ENCODE measurements at places on chromosomes 6 and 20.

- DNase-seq: no peak
Observed at GRCh38 chr6:116543149-116543548, 2.3 kb downstream of the TRAPPC3L start.

DNA sequence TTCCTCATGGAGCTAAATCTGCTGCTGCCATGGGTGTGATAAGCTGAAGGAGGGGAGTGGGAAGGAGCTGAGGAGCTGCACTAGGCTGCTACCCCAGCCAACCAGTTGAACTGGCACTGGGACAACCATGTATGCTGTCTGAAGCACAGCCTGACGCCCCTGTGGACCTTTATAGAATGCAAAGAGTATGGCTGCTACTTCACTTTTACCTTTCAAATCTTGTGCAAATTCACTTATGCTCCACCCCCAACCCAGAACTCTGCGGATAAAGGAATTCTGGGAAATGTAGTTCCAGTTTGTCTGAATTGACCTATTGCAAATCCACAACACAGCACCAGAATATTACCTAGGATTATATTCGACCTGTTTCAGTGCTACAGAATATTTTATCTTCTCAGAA lies 217.4 kb upstream of the SLC35B3 start:
- no peak for DNase-seq

DNA sequence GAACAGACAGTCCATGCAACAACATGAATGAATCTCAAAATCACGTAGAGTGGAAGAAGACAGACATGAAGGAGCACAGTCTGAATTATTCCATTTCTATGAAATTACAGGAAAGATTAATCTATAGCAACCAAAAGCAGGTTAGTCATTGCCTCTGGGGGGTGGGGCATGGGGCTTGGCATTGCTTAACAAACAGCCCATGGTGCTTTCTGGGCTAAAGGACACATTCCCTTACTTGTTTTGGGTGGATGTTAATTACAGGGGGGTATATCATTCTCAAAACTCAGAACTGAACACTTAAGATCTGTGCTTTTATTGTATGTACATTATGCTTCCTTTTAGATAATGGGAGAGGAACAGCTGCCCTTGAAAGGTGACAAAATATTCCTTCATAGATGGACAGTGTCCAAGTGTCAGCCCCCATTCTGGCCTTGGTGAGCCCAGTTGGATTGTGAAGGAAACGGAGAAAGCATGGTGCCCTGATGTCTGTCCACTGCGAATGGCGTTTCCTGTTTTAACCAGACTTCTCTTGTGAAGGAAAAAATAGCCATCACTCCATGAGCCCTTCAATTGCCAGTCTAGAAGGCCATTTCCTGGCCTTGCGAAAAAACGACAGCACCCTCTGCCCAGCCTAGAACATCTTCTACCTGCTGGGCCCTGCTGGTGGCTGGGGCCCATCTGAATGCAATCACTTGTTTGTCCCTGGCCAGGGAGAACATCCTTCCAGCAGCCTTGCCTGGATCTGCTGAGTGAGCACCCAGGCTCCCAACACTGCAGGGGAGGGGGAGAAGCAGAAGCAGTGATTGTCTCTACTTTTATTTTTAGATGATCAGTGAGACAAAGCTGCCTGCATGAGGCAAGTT lies 179.7 kb downstream of the BCAS1 start:
- no peak for DNase-seq

GRCh38 chr6:21893793-21894192 lies 300.2 kb downstream of the SOX4 start:
- DNase-seq: no peak

DNA sequence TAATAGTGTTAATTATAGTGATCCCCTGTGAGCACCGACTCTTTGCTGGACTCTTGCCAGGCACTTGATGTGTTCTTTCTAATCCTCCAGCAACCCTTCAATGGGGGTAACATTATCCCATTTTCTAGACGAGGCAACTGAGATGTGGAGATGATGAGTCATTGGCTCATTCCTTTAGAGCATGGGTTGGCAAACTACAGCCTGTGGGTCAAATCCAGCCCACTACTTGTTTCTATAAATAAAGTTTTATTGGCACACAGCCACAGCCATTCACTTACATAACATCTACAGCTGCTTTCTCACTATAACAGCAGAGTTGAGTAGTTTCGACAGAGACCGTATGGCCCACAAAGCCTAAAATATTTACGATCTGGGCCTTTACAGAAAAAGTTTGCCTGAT lies 249.5 kb upstream of the KCNG1 start:
- DNase-seq: no peak

- DNase-seq: no peak
Observed at GRCh38 chr20:2755451-2756055, 44.9 kb downstream of the CPXM1 start.

- DNase-seq: no peak
Observed at GRCh38 chr6:152836523-152836922, 85.9 kb downstream of the VIP start.

DNA sequence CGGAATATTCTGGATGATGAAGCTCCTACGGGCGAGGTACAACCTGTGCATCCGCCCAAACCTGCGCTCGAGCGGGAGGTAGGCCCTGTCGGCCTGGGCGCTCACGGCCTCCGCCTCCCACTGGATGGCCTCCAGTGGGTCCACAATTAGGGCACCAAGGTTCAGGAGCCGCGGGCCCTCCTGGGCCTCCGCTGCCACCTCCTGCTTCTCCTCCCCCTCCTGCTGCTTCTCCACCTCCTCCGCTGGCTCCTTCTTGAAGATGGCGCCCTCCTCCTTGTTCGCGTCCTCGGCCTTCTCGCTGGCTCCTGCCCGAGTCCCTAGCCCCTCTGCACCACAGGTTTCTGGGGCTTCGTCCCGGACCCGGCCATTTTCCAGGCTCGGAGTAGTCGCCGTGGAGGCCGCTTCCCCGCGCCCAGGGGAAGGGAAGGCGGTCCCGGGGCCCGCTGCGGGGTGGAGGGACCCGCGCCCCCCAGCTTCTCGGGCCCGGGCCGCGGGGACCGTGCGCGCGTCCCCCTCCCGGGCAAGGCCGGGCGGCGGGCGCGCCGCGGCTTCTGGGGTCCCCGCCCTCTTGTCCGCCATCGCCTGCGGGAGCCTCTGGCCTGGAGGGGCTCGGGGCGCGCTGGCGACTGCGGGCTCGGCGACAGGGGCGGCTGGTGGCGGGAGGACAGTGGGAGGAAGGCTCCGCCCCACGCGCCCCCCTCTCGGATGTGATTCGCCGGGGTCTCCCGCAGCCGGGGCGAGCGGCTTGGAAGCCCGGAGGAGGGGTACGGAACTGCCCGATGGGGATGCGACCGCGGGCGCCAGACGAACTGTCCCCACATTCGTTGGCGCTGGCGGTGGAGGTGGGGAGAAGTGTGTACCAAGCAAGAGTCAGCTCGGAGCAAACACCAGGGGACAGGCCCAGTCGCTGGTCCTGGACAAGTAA lies 17.6 kb downstream of the PLAGL2 start:
- DNase-seq: peak; percentile 55

DNA sequence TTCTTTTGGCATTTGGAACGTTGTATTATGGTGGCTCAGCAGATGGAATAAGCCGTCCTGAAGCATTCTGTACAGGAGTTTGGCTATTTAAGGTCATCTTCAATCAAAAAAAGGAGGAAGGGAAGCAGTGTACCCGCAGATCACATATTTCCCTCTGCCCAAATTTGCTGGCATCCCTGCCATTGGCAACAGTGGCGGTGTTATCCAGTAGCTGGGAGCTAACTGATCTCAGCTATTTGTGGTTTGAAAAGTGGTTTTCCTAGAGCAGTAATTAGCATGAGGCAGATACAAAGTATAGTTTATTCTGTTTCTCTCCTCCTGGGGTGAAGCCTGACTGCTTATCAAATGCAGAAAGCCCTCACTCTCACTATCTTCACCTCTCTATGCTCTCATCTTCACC lies 576.8 kb downstream of the QKI start:
- no peak for DNase-seq

DNA sequence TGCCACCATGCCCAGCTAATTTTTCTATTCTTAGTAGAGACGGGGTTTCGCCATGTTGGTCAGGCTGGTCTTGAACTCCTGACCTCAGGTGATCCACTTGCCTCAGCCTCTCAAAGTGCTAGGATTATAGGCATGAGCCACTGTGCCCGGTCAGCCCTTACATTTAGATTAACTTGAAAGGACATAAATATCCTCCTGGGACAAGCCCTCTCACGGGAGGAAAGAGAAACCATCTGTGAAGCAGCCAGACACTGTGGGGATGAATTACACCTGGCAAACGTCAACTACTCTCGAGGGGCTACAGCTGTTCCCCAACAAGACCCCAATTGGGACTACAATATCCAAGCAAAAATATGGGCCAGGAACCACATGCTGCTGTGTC lies 32.7 kb upstream of the SAMHD1 start:
- DNase-seq: no peak

DNA sequence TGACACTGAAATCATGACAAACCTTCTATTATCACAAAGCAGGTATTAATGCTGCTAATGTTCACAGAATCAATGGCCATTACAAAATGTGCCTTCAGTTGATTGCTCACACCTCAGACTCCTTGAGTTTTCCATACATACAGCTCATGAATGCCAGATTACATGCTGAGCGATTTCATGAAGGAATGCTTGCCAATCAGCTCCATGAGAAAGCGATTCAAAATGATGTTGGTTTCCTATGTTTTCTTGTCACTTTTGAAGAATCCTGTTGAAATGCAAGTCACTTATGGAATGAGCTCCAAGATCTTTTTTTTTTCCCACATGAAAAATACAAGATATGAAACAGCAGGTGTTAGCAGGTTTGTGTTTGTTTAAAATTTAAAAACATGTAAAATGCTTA lies 71.4 kb upstream of the SHLD1 start:
- DNase-seq: no peak
